SIG-M5 (cell line): ENCODE measurements at places on chromosomes 11 and 22.

DNA sequence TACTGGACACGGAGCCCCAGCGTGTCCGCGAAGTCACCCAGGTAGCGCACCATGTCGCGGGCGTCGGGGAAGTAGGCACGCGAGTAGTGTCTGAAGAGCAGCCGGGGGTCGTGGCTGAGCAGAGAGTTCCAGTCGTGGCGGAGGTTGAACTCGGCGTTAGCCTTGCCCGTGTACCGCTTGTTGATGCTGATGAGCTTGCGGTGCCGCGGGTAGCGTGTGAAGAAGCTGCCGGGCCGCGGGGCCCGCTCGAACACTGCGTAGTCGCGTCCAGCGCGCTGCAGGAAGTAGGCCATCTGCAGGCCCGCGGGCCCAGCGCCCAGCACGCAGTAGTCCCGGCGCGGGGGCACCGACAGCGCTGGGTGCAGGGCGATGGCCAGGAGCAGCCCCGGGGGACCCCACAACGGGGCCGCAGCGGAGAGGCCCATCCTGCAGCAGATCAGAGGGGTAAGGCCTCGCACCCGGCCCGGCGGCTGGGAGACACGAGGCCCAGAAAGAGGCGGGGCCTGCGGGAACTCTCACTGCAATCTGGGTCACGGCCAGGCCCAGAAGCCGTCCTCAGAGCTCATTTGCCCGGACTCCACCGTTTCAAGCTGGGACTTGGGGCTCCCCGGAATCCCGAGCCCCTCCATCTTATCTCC, 723 bp downstream of the FOXRED2 start:
- no peak for DNase-seq

DNA sequence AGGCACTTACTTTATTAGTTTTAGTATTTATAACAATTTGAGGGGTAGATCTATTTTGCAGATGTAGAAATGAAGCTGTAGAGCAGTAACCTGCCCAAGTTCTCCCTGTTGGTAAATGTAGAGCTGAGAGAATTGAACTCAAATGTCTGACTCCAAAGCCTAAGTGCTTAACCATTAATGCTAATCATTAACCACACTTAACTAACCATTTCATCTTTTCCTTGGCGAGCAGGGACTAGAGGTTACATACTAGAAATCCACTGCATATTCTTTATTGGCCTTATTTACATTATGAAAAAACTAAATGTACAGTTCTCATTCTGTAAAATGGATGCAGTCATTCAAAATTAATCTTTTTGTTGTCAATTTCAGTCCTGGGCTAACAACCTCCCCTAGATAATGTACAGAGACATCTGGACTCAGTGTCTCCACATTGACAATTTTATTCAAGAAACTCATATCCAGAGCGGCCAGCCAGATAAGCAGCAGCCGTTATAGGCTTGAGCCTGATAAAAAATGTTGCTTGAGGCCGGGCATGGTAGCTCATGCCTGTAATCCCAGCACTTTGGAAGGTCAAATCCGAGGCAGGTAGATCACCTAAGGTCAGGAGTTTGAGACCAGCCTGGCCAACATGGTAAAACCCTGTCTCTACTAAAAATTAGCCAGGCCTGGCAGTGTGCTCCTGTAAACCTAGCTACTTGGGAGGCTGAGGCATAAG, 76.7 kb upstream of the PICALM start:
- DNase-seq: no peak

GRCh38 chr11:111422494-111423249, 43.6 kb upstream of the POU2AF1 start:
- DNase-seq: no peak

- no peak for DNase-seq
Observed at GRCh38 chr11:27642954-27643353, 57.3 kb downstream of the BDNF start.

- no peak for DNase-seq
Observed at GRCh38 chr11:67273260-67273990, 7.2 kb downstream of the GRK2 start.

GRCh38 chr22:27130906-27131305, 473.5 kb downstream of the MIAT start:
- DNase-seq: no peak

- no peak for DNase-seq
Observed at GRCh38 chr11:43984519-43985385, 42.3 kb downstream of the C11orf96 start.

GRCh38 chr11:12508151-12508751, 130.9 kb downstream of the PARVA start:
- no peak for DNase-seq

DNA sequence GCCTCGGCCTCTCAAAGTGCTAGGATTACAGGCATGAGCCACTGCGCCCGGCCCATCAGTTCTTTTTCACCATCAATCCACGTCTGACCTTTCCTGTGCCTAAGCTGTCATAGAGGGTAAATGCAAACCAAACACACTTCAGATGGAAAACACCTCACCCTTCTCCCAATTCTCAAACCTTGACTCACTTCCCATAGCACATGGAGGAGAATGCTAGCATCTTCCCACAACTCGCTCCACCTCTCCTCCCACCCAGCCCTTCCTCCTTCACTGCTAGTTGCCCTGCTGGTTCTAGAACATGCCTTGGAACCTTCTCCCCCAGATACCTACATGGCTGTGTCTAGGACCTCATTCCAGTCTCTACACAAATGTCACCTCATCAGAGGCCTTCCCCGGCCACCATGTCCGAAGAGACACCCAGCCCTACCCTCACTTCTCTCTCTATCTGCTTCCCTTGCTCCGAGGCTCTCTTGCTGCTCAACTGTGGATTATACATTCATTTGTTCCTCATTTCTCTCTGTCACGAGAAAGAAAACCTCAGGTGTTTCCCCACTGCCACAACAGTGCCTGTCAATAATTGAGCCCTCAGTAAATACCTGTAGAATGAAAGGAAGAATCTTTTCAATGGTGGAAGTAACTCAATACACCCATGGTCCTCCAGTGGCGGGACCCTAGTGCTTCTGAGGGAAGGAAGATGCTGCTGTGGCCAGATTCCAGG, 21.3 kb upstream of the NCF4 start:
- DNase-seq: no peak

- DNase-seq: no peak
Observed at GRCh38 chr11:33668468-33668825, 32.2 kb downstream of the C11orf91 start.

GRCh38 chr11:116563028-116563711, 209.6 kb downstream of the BUD13 start:
- no peak for DNase-seq
